ENCODE measurements at places on chromosomes 6 and 20.

DNA sequence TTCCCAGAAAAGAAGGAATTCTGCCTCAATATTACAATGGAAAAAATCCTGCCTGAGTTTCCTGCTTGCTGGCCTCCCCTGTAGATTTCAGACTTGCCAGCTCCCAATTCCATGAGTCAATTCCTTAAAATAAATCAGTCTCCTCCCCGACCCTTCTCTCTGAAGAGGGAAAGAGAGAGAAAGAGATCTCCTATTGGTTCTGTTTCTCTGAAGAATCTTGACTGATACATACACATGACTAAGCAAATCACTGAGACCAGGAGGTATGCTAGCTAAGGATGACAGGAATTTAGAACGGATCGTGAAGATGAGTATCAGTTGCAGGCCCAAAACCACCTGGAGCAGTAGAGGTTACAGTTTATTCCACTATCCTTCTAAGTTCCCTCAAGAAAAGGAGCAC lies 11.3 kb upstream of the RBM24 start:
- DNase-seq: peak; percentile 39

DNA sequence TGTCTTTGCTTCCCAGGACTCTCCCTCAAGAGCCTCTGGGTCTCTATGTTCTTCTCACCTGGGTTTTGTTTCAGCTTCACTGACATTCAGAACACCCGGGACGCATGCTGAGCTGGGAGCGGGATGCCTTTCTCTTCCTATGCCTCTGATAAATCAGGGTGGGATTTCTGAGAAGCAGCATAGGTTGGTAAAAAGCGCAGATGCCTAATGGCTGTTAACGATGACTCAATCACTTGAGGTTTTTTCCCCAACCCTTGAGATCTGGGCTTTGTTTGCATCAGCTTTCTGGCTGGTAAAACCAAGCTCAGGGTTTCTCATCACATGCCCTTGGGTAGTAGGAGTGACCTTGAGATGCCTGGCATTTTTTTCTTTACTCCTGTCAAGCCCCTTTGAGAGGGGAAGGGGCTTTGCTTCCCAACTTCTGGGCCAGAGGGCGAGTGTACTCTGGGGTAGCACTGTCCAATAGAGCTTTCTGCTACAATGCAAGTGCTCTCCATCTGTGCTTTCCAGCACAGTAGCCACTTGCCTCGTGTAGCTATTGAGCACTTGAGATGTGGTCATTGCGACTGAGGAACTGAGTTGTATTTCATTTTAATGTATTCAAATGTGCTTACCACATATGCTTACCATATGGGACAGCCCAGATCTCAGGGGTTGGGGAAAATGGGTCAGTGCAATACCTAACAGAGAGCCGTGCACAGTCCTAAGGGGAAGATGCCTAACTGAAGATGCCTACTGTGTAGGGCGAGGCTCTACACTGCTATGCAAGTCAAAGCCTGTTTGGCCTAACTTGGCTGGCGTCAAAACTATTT lies 69.1 kb downstream of the PPP1R14C start:
- DNase-seq: no peak

- no peak for DNase-seq
These were observed 29.9 kb upstream of the PNRC1 start for GRCh38 chr6:89050697-89051096.

GRCh38 chr6:7392402-7392801 lies 2.8 kb downstream of the RIOK1 start:
- no peak for DNase-seq

DNA sequence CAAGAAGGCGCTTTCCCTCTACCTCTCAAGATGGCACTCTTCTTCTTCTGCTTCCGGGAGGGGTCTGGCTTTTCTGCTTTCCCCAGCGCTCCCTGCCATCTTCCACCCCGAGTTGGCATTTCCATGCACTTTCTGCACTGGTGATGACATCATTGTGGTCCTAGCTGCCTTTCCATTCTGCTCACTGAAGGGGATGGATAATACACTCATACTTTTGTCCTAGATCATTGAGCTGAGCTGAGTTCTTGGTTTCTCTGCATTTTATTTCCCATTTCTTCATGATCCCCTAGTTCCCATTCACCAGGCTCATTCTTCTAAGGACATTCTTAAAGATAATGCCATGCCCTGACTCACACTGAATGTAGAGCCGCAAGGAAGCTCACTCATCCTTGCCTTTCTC lies 96.7 kb downstream of the EDN1 start:
- DNase-seq: no peak

DNA sequence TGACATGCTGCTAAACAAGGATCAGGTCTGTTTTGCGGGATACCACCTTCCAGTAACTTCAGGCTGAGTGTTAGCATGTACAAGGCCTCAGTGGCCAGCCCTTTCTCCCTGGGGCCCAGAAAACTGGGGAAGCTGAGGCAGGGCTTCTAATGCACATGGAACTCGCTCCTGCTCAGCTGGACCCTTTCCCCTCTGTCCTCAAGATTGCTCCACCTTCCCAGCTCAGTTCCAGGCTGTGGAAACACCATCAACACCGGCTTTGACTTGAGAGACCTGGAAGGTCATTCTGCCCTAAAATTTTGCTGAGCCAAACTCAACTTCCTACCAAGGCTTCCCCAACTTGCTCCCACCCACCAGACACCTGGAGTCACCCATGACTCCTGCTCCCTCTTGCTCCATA lies 4.2 kb upstream of the BLCAP start:
- DNase-seq: no peak

GRCh38 chr20:48791666-48792071 lies 36.1 kb downstream of the PREX1 start:
- peak; percentile 83 for DNase-seq

DNA sequence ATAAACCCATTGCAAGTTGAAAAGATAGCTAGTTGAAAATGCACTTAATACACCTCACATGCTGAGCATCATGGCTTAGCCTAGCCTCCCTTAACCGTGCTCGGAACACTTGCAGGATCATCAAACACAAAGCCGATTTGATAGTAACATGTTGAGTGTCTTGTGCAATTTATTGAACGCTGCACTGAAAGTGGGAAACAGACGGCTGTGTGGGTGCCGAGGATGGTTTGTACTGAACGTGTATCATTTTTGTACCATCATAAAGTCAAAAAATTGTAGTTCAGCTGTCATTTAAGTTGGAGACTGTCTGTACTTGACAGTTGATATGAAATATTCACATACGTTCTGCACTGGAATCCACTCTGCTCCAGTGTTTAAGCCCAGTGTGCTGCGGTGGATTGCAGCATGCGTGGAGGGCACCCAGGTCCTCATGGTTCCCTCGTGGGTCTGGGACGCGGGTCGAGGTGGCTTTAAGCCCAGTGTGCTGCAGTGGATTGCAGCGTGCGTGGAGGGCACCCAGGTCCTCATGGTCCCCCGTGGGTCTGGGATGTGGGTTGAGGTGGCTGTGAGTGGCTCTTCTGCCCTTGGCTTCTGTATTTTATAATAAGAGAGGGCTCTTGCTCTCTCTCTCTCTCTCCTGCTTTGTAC lies 77.0 kb downstream of the CDH4 start:
- no peak for DNase-seq

DNA sequence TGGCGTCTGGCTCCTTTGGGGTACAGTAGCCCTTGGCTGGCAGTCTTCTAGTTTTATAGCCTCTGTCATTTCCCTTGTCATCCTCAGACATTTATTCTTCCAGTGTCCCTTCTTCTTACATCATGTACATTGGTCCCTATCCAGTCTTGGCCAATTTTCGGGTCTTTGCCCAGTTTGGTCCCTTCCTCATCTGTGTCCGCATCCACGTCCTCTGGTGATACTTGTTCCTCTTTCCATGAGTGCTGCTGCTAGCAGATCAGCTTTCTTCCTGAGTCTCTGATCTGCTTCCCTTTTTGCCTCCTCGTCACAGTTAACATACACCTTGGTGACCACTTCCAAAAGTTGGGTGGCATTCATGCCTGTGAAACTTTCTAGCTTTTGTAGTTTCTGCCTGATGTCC lies 86.2 kb upstream of the GPR6 start:
- no peak for DNase-seq

GRCh38 chr20:50655311-50655880 lies 35.9 kb downstream of the RIPOR3 start:
- DNase-seq: peak; percentile 94

DNA sequence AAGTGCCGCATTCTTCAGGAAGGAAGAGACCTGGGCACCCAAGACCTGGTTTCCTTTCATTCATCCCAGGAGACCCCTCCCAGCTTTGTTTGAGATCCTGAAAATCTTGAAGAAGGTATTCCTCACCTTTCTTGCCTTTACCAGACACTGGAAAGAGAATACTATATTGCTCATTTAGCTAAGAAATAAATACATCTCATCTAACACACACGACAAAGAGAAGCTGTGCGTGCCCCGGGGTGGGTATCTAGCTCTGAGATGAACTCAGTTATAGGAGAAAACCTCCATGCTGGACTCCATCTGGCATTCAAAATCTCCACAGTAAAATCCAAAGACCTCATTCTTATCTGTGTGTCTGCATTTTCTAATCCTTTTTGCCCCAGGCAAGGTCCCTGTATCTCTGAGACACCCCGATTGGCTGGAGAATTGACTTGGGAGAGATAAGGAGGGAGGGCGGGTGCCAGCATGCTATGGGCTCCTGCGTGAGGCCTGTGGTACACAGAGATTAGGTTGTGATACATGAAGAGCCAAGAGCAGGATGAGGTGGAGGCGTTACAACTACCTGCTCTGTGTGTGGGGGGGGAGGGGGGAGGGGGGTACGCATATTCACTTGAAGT lies 4.8 kb downstream of the MUC21 start:
- no peak for DNase-seq

- DNase-seq: no peak
These were observed 30.9 kb upstream of the TAGAP start for GRCh38 chr6:159075506-159076228.

GRCh38 chr6:148973538-148974208 lies 226.8 kb downstream of the UST start:
- peak; percentile 64 for DNase-seq

DNA sequence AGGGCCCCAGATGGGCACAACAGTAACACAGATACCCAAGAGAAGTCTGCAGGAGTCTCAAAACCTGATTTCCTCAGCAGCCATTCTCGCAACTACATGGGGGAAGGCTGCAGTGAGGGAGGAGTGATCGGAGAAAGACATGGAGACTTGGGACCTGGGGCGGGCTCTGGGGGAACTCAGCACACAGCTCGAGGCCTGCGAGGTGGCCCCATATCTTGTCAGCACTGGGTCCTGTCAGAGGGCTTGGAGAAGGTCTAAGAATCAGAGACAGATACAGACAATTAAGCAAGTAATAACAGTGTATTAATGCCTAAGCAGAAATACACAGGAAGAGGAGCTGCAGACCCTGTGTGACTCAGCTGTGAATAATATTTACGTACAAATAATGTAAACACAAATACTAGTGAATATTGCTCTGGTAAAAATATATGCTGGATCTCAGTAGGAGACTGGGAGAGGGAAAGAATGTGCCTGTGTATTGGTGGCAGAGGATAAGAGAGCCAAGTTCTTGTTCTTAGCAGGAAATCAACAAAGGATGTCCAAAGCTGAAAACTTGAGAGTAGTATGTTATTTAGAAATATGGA lies 336.2 kb downstream of the ZFAND3 start:
- DNase-seq: no peak

DNA sequence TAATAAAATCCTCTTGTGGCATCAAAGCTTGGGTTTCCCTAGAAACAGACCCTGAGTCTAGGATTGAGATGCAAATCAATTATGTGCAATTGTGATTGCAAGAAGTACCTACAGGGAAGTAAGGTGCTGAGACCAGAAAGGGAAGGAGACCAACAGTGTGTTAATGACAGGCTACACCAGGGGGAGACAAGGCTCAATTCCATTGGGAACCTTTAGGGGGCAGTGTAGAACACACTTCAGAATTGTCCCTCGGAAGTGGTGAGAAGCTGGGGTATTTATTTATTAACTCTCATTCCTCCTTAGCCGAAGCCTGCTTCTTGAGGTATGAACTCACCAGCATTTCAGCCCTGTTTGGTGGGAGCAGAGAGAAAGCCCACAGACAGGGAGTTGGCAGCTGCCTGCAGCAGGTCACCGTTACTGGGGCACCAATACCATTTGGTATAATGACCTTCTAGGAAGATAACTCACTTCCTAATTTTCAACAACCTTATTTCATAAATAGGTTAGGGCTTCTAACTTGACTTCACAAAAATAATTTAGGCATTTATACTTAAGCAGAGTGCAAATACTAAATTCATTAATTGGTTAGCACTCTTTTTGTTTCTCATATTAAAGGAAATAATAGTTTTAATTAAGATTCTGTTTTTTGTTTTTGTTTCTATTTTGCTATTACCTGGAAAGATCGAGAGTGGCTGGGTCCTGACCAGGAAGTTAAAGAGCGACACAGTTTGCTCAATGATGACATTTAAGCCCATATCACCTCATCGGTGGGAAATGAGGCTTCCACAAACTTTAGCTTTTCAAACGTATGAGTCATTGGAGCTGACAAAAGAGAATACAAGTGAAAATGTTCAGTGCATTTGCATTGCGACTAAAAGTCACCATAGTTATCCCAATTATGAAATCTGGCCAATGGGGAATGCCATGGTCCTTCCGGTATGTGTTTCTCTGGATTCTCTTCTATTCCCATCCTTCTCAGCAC lies 94.8 kb downstream of the BTBD3 start:
- DNase-seq: peak; percentile 27

DNA sequence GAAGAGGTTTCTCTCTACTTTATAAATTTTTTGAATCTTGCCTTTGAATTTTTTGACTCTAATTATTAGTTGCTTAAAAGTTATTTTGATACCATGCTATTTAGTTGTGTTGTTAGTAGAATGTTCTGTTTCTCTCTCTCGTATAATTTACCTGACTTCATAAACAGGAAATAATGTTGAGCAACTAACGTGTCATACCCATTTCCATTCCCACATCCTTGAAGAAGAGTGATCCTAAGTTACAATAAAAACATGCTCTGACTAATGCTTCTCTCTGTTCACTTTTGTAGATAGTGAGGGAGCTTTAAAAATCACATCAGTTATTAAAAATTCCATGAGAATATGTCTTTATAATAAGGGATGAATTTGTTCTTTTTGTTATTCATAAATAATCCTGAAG lies 69.7 kb downstream of the SAMD5 start:
- no peak for DNase-seq

GRCh38 chr6:1325461-1326309 lies 13.8 kb downstream of the FOXQ1 start:
- peak; percentile 76 for DNase-seq

- DNase-seq: peak; percentile 53
These were observed 2.5 kb downstream of the NCOA7 start for GRCh38 chr6:125793280-125793679.

DNA sequence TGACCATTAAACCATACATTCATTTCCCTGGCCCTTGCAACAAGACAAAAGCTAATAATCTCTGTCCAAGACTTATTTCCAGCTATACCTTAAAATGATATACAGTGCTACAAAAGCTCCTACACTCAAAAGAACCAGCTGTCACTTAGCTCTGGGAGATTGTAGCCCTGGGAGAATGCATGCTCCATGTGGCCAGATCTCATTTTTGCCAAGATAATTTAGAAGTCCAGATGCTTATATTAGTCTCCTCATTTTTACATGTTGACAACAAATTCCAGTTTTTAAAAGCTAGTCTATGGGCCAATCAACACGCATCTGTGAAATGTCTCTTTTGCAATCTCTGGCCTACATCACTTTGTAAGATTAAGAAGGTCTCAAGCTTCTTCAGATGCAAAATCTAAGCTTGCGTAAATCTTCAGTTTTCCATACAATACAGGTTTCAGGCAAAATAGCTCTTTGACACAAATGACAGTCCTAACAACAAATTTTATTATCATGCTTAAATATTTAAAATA lies 27.1 kb downstream of the TASP1 start:
- DNase-seq: no peak

All from adipocyte (in vitro differentiated cells).